Ammon's horn (tissue), 1 donor: ENCODE measurements at places on chromosomes 3 and 15.

- no peak for DNase-seq
These were observed 280.6 kb upstream of the ZNF717 start for GRCh38 chr3:76065964-76066363.

- DNase-seq: no peak
These were observed 41.8 kb downstream of the GOLGB1 start for GRCh38 chr3:121707531-121708273.

DNA sequence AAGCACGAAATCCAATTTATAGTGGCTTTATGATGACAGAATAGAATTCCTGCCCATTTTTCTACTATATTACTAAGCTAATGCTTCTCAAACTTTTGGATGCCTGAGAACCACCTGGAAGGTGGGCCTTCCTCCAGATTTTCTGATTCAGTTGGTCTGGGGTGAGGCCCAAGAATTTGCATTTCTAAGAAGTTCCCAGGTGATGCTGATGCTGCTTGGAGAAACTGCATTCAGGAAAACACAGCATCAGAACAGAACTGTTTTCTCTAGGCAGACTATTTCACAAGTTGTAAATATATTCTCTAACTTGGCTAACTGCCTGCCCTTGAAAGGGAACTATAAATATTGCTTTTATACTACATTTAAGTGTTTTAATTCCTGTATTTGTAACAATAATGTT, 644.9 kb upstream of the DPPA4 start:
- DNase-seq: no peak

GRCh38 chr15:48667701-48668100, 22.2 kb upstream of the FBN1 start:
- DNase-seq: no peak

DNA sequence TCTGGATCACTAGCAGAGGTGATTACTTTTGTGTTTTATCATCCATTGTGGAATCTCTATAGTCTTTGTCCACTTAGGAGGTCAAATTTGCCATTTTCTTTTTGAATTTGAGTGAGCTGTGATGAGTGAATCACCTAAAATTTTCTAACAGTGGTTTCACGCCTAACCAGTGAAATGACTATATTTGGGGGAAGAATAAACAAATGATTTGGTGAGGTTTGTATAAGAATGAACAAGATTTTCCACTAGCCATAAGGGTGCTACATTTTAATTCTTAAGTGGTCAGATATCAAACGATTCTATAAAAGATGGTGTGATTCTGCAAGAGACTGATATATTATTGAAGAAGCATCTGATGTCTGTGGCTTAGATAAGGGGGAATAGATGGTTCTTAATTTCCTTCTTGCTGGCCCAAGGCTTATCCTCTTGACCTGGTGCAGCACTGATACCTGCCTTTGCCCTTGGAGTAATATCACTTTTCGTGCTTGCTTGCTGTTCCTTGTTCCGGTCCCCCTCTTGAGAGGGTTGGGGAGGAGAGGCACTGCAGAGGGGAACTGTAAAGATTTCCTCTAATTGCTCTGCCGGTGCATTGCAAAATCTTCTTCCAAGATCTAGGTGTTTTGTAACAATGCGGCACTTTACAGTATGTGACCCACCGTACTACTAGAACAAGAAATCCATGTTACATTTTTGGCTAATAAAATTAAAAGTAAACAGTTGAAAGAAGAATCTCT, 14.5 kb downstream of the C3orf20 start:
- no peak for DNase-seq

- no peak for DNase-seq
These were observed 199.7 kb upstream of the NECTIN3 start for GRCh38 chr3:110871869-110872268.

- DNase-seq: peak; percentile 15
These were observed 185.2 kb upstream of the DNAJC19 start for GRCh38 chr3:181174676-181175233.

GRCh38 chr3:112448939-112449338, 50.3 kb downstream of the BTLA start:
- no peak for DNase-seq

GRCh38 chr15:85810075-85810474, 15.3 kb upstream of the KLHL25 start:
- DNase-seq: no peak
